ENCODE measurements at places on chromosomes 1 and 21.

- DNase-seq = no peak
Observed at GRCh38 chr1:155131285-155131684, 3.6 kb downstream of the EFNA1 start.

DNA sequence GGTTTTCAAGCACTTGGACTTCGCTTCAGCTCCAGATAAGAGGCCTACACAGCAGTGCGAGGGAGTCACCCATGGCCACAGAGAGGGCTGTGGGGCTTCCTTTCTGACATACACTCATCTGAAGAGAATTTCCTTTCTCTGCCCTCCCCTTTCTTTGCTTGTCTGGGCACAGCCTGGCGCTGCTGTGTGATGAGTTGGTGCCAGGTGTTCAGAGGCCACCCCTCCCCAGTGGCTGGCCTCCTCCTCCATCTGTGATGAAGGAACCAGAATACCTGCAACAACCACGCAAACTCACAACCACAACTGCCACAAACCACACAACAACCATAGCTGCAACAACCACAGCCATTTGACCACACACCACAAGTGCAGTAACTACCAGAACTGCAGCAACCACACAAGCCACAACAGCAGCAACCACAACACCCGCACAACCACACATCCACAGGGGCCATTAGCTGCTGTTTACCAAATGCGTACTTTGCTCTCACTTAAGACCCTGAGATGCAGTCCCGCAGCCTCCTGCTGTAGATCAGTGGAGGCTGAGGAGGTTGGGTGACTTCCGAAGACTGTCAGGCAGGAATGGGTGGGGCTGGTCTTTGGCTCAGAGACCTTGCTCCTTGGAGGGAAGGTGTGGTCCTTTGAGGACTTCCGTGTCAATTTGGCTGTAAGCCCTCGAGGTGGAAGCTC, 71.1 kb downstream of the IER5 start:
- DNase-seq = no peak

DNA sequence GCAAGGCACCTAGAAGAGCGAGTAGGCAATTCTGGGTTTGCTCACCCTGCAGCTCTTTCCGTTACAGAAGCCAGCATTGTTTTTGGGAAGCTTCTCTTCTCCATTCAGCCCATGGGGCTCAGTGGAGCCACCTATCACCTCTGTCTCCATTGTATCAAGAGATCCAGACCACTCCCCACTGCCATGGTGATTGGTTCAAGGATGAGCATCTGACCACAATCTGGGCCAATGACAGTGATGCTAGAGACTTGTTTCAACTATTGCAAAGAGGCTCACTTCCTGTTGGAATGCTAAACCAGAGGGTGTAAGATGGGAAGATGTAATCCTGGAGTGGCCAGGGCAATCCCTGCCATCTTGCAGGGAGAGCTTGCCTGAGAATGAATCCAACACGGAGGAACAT, 6.6 kb downstream of the SPATA21 start:
- DNase-seq = no peak

GRCh38 chr1:64087768-64088167, 115.7 kb upstream of the UBE2U start:
- no peak for DNase-seq

- no peak for DNase-seq
Observed at GRCh38 chr1:210726621-210727020, 397.9 kb downstream of the HHAT start.

GRCh38 chr1:1374589-1374928, 448 bp downstream of the AURKAIP1 start:
- no peak for DNase-seq

GRCh38 chr21:26769613-26770188, 75.5 kb downstream of the ADAMTS1 start:
- no peak for DNase-seq

DNA sequence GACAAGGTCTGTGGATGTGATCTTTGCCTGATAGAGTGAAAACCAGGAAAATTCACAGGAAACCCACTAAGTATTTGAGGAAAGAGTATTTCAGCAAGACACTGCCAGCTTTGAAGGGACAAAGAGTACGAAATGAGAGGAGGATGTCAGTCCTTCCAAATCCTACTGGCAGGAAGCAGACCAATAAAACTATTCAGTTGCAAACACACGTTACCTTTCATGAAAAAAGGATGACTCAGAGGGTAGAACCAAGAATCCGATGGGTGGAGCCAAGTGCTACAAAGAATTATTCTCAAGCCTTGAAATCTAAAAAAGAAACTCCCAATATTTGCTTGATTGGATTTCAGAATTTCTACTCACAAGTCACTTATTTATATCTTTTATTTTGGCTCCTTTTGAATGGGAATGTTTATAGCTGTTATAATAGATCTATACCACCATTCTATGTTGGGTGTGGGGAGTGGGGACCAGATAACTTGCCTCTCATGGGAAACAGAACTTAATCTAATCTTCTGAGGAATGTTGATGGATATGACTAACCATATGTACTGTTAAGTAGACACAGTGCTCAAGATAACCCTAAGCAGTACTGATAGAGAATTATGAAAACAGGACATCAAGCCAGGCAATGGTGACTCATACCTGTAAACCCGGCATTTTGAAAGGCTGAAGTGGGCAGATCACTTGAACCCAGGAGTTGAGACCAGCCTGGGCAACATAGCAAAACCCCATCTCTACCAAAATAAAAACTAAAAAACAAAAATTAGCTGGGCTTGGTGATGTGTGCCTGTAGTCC, 19.3 kb upstream of the HEATR1 start:
- no peak for DNase-seq

GRCh38 chr1:17585266-17585987, 45.9 kb downstream of the ARHGEF10L start:
- no peak for DNase-seq

DNA sequence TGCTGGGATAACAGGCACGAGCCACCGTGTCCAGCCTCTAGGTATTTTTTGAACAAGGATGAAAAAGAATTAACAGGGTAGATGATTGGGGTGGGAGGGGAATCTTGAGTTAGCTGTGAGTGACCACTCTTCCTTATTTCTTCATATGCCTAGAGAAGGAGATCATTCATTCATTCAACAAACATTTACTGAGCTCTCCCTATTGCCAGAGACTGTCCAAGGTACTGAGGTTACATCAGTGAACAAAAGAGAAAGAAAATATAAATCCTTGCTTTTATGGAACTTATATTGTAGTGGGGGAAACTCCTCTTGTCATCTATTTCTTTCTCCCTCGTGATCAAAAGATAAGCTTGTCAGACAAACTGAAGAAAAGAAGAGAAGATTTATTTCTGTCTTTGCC, 62.9 kb downstream of the S1PR1 start:
- DNase-seq = no peak

- DNase-seq = no peak
Observed at GRCh38 chr1:145962157-145963102, 1.9 kb downstream of the ANKRD34A start.

GRCh38 chr1:65309304-65310077, at the start of gene DNAJC6:
DNAJC6 (plus strand) TSS chr1:65309543; CDS start chr1:65309746, 203 bp downstream.
- DNase-seq = peak; percentile 28

GRCh38 chr1:24568475-24568874, 12.6 kb downstream of the NCMAP start:
- DNase-seq = no peak

GRCh38 chr21:44761011-44761729, 40.5 kb downstream of the UBE2G2 start:
- DNase-seq = no peak

DNA sequence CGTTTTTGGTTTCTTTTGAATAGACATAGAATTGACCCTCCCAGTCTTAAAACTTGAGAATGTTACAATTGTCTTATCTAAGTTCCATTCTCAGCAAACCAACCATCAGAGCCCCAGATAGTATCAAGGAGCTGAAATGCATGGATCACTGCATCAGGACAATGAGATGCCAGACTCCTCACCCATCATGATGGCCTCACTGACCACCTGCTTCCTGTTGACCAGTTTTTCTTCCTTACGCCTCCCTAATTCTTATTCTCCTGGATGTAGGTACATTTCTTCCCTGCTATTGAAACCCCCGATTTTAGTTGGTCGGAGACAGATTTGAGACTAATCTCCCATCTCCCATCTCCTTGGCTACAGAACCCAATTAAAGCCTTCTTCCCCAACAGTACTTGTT, 17.7 kb downstream of the MATN1 start:
- no peak for DNase-seq

- no peak for DNase-seq
Observed at GRCh38 chr1:113898241-113898814, 6.3 kb downstream of the AP4B1 start.

- no peak for DNase-seq
Observed at GRCh38 chr1:24421502-24421901, 5.9 kb downstream of the NIPAL3 start.

DNA sequence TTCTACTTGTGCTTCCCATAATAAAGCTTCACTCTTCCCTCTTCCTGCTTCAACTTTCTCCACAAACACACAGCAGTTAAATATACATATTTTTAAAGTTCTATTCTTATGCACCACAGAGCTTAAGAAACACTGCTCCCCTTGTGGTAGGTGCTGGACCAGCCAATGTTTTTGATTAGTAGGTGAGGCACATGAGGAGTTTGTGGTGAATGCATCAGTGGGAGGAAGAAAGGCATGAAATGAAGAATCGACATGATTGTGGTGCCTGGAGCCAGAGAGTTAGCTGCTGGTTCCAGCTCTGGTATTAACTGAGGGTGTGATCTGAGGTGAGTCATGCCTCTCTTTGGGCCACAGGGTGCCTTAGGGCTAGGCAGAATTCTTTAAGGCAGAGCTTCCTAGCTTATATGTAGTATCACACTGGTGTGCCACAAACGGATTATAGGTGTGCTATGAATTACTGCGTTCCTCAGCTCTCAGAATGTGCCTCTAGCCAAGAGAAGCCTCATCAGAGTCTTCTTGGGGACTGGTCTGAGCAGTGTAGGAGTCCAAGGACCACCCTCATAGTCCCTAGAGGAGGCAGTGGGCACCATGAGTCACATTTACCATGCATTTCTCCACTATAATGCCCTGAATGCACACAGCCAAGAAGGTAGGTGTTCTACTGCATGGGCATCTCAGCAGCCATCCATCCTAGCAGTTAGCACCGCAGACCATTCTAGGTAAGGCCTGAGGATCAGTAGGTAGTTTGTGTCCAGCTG, 97.4 kb upstream of the SGIP1 start:
- no peak for DNase-seq

DNA sequence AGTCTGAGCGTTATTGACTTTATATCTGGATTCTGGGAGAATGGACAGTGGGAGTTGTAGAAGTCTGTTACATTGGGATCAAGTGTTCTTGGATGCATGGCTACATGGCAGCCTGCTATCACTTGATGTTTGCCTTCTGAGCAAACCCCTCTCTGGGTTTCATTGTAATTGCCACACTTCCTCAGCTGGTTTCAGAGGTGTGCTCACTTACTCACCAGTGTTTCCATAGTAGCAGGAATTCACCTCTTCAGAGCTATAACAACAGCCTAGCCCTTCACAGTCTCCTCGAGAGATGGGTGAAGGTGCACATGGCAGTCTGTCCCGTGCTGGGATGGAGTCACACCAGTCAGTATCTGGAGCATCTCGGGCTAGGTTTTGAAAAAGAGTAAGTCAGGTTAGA, 2.6 kb downstream of the ZP4 start:
- DNase-seq = no peak

DNA sequence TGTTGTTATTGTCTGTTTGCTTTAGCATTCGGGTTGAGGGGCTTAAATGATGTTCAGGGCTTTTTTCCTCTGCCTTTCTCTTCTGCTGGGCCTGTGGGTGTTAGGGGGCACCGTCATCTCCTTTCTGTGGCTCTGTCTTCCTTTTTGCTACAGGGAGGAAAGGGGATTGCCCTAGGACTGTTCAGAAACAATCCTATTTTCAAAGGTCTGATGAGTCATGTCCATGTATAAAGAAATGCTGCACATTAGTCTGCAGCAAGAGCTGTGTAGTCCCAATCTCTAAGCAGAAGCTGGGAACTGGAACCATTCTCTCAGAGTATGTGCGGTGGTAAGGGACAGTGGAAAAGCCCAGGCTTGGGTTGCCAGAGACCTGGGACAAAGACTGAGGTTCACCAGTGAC, 462.3 kb downstream of the OMA1 start:
- DNase-seq = no peak

GRCh38 chr21:43812139-43812821, 22.9 kb downstream of the RRP1 start:
- no peak for DNase-seq

DNA sequence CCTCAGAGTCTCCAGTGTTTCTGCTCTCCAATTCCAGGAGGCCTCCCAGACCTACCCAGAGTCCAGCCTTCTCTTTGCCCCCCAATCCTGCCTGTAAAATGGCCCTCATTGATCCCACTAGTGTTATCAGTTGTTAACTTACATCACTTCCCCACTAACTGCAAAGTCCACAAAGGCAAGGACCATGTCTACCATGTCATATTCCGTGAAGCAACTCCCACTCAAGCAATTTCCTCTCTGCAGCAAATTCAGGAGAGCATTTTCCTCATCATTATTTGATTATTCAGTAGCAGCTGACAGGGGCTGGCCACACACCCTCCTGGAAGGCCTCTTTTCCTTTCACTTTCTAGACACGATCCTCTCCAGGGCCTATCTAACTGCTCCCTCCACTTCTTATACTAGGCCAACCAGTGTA, 153.5 kb downstream of the RERE start:
- DNase-seq = no peak

- no peak for DNase-seq
Observed at GRCh38 chr1:24679725-24680124, 36.6 kb downstream of the SRRM1 start.

DNA sequence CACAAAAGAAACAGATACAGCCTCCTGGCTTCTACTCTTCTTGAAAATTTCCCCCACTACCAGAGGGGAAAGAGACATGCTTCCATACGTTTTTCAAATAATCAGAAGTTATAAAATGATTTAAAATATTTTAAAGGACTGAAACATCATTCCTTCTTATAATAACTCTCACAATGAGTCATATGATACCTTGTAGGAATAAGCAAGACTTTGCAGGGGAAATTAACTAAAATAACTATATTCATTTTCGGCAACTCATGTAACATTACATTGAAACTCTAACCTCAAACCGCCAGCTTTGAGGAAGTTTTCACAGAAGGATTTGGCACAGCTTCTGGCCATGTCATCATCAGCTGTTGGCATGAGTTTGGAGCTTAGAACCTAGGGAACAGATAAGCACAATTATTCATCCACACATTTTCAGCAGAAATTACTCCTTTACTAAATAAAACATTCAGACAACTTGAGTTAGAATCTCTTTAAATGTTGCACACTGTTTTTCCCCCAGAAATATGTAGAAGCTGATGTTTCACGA, 85.9 kb downstream of the USP24 start:
- DNase-seq = no peak

- no peak for DNase-seq
Observed at GRCh38 chr1:8412183-8412831, 94.4 kb downstream of the SLC45A1 start.

DNA sequence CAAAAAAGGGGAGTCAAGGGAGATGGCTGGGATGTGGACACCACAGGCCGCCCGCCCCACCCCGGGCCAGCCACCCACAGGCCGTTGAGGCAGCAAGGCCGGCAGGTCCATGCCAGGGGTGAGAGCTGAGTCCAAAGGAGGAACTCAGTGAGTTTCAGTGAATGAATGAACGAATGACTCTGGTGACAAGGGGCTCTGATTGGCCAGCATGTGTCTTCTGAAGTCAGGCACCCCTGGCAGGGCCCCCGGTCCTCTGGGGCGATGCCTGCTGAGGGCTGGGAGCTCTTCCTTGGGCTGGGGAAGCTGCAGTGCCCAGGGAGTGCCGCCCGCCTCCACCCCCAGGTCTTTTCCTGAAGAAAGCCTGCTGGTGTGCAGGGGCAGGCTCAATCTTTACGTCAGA, 236.1 kb upstream of the VAMP3 start:
- no peak for DNase-seq

- no peak for DNase-seq
Observed at GRCh38 chr21:24896735-24897124, 710.6 kb downstream of the MRPL39 start.
